ENCODE measurements at places on chromosomes 3 and 15. TPM values are rescaled to one million over a fixed set of nuclear protein-coding genes. Genes with fewer than 3 reads are reported as not detected.

The C3orf38 gene
- 16.0 TPM for total RNA-seq

The IMPG2 gene
- 0.25 TPM for total RNA-seq

- no peaks in the 10 kb centered on the region for H3K4me1 ChIP-seq
- no peak overlapping the region for H3K27ac ChIP-seq
- no peak overlapping the region for H3K4me3 ChIP-seq
- H3K36me3 ChIP-seq = no peaks in the 10 kb centered on the region
- no peak for DNase-seq
These were observed 9.9 kb downstream of the MB21D2 start for GRCh38 chr3:192907784-192908183.

- H3K4me1 ChIP-seq = no peaks in the 10 kb centered on the region
- no peak overlapping the region for H3K4me3 ChIP-seq
- H3K27me3 ChIP-seq = no peaks in the 10 kb centered on the region
- no peak for DNase-seq
- no peak overlapping the region for H3K27ac ChIP-seq
These were observed 39.3 kb downstream of the C2CD4B start for GRCh38 chr15:62125773-62126172.
